Renal cortical epithelial cell (primary cell): ENCODE measurements at places on chromosomes 12 and 14.
A peak's percentile ranks its signal among the peaks of the same experiment; 100 is the strongest.

DNA sequence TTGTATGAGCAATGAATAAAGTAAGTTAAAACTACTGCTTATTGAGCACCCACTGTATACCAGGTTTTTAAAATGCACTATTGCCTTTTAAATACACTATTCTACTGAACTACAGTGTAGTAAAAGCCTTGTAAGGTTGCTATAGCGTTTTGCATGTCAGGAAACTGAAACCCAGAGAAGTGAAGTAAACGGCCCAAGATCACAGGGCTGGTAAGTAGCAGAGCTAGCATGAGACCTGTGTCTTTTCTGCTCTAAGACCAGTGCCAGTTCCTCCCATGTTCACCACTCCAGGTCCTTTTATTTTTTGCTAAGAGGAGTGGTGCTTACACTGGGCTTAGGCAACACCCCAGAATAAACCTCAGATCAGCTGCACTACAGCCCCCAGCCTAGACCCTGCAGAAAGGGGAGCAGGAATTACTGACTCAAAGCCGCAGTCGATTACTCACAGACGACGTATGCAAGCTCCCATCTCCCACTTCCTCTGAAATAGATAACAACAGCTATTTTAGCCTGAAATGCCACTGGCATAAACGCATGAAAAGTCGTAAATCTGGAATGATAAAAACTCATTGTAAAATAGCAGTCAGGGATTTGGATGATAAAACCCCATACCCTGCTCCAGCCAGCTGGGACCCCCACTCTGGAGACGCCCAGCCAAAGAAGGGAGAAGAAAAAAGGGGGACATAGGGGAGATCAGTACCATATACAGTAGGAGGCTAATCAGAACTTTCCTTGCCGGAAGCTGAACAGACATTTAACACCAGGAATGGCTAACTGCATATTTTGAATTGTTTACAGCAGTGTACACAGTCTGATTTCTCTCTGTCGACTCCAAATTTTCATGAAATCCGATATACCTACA is 108.3 kb downstream of the NUAK1 start:
- DNase-seq, result peak; percentile 77

- DNase-seq, result no peak
Observed at GRCh38 chr12:14850929-14851663, 7.8 kb upstream of the ART4 start.

DNA sequence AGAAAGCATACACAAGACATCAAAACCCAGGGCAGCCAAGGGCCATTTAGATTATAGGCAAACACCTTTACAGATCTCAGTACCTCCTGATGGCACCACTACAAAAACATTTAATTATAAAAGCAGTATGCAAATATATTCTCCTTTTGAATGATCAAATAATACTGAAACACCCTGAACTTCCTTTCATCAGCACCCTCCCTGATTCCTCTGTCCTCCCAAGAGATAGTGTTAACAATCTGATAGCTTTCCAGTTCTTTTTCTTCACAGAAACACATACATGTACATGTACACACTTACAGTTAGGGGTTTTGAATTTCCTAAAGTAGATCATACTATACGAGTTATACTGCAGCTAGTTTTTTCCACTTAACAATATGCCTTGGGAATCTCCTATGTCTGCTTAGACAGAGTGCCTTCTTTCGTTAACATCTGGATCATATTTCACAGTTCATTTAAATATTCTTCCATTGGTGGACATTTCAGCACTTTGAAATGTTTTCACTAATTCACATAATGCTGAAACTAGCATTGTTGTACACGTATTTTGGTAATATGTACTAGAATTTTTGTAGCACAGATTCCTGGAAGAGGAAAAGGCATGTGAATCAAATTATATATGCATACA is 35.2 kb downstream of the TDG start:
- no peak for DNase-seq

DNA sequence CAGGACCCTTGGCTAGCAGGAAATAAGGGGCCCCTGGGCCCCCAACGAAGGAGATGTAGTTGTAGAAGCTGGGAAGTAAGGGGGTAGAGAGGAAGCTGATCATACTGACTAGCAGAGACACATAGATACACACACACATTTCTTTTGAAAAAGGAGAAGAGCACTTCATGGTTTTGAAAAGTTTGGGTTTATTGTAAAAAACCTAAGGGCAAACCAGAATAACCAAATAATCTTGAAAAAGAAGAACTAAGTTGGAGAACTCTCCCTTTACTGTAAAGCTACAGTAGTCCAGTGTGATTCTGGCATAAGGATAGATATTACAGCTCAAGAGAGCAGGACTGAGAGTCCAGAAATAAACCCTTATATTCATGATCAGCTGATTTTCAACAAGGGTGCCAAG is 5.8 kb upstream of the HCAR3 start:
- DNase-seq, result no peak

GRCh38 chr12:39499296-39499695 is 56.4 kb upstream of the KIF21A start:
- DNase-seq, result no peak

DNA sequence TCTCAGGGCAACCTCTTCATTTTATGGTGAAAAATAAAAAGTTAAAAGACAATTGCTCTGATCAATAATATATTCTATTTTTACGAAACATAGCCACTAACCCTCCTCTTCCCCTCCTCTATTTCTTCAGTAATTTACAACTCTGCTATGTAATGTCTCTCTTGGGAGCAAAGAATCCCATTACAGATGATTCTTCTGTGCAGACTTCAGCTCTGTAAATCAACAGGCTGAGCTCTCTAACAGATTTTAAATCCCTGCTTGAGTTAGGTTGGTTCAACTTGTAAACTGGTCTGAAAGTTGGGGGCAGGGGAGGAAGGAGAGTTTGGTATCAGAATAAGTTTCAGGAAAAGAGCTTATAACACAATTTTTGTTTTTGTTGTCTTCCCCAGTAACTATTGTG is 151.0 kb downstream of the SLC25A21 start:
- no peak for DNase-seq

DNA sequence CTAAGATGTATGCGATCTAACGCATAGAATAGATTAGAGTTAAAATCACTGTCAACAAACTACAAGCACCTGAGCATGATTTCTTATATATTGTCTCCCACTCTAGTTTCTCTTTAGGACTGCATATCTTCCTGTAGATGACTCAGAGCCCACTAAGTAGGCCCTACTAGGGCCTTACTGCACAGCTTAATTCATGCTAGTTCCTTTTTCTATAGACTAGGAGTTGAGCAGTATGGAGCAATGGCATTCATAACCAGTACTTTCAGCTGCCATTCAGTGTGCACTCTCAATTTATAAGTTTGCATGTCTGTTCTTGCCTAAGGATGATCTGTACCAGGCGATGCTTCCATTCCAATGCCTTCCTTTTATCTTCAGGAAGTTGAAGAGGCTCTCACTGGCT is 103.5 kb downstream of the METTL25 start:
- DNase-seq, result peak; percentile 56

GRCh38 chr14:69133206-69134125 is 19.5 kb downstream of the DCAF5 start:
- peak; percentile 77 for DNase-seq

DNA sequence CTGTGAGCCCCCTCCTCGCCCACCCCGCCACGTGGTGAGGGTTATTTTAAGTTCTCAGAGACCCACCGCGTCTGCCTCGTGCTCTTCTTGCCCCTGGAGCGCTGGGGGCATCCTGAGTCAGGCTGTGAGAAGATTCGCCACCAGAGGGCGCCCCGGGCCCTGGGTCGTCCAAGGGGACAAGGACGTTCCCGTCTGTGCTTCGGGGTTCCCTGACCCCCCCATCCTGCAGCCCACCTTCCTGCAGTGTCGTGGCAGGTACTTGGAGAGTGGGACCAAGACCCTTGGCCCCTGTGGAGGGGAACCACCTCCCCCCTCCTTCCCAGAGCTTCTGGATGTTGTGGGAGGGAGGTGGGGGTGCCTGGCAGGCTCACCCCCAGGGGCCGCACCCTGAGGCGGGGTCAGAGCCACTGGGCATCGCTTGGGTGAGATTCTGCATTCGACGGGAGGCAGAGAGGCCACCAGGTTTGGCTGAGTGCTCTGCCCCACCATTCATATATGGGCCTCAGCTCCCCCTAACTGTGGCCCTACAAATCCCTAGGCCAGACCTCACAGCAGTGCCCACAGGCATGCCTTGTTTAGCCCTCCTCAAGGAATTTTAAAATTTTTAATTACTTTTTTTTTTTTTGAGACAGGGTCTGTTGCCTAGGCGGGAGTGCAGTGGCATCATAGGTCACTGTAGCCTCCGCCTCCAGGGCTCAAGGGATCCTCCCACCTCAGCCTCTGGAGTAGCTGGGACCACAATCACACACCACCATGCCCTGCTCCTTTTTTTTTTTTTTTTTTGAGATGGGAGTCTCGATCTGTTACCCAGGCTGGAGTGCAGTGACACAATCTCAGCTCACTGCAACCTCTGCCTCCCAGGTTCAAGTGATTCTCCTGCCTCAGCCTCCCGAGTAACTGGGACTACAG is 17.0 kb downstream of the RHOF start:
- DNase-seq, result no peak

- no peak for DNase-seq
Observed at GRCh38 chr14:33696165-33696564, 254.7 kb downstream of the EGLN3 start.

- no peak for DNase-seq
Observed at GRCh38 chr14:21068521-21069387, 1.4 kb upstream of the ARHGEF40 start.

DNA sequence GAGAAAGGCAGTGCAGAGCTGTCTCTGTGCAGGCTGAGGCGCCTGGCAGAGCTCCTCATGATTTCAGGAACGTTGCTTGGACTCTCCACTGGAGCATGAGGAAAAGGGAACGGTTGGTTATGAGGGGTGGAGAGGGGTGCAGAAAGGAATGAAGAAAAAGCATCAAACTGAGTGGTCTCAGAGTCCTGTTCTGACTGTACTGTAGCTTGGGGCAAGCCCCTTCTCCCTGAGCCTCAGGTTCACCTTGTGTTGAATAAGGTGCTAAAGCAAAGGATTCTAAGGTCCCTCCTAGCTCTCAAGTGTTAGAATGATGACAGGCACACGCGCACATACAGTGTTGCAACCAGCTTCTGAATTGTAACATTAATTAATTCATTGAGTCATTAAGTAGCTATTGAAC is 125.2 kb upstream of the PARP11 start:
- DNase-seq, result no peak
